ENCODE measurements at places on chromosomes 16 and 17.
A peak's percentile ranks its signal among the peaks of the same experiment; 100 is the strongest.

GRCh38 chr16:47045459-47045858 lies 72.0 kb upstream of the DNAJA2 start:
- DNase-seq, result no peak

DNA sequence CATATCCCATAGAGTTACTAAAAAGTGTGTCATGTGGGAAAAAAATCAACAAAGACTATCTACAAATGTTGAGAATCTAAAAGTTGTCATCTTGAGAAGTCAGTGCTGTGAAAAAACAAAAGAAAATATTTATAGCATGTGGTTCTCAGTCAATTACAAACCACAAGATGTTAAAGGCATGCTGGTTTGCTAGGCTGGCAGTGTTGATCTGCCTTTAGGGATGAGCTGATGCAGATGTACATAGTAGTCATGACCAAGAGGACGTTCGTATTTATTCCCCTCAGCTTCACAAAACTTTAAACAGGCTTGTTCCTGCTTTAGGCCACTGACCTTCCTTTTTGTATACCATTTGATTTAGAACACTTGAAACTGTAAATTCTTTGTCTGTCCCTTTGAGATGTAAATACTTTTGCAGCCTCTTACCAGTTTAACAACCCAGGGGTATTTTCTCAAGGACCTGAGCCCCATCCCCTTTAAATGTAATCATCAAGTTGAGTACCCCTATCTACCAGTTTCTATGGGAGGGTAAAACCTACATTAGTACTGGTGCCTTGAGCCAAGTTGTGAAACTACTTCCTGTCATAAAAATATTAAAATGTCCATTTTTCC lies 446.6 kb downstream of the KCNJ18 start:
- no peak for DNase-seq

GRCh38 chr16:73023752-73024570 lies 24.0 kb downstream of the ZFHX3 start:
- no peak for DNase-seq

DNA sequence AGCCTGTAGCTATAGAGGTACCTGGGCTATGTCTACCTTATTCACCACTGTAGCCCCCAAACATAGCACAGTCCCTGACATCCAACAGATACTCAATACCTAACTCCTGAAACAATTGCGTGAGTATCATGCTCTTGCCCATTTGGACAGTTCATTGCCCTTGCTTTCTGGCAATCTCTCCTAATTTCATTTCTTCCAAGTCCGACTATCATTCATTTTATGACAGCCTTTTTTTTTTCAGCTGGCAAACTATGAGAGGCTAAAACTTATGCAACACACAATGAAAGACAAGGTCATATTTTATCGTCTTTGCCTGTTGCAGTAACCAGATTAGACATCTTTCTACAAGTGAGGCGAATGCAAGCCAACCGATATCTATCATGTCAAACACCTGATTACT lies 169.2 kb downstream of the RBFOX1 start:
- no peak for DNase-seq

- DNase-seq, result no peak
These were observed 206.1 kb downstream of the HAPSTR1 start for GRCh38 chr16:9297437-9298113.

DNA sequence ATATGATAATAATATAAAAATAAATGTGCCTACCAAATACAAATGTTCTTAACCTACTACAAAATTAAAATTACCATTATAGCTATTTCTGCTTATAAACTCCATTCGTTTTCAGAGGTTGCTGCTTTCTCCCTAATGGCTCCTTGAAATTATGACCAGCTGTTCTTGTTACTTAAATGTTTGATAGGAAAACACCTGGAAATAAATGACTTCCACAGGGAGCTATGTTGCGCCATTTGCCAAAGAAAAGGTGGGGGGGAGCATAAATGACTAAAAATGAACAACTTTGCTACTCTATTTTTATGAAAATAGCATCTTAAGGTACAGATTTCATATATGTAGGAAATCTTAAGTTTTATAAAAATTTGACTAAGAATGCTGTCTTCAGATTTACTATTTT lies 157.5 kb upstream of the MON1B start:
- no peak for DNase-seq

DNA sequence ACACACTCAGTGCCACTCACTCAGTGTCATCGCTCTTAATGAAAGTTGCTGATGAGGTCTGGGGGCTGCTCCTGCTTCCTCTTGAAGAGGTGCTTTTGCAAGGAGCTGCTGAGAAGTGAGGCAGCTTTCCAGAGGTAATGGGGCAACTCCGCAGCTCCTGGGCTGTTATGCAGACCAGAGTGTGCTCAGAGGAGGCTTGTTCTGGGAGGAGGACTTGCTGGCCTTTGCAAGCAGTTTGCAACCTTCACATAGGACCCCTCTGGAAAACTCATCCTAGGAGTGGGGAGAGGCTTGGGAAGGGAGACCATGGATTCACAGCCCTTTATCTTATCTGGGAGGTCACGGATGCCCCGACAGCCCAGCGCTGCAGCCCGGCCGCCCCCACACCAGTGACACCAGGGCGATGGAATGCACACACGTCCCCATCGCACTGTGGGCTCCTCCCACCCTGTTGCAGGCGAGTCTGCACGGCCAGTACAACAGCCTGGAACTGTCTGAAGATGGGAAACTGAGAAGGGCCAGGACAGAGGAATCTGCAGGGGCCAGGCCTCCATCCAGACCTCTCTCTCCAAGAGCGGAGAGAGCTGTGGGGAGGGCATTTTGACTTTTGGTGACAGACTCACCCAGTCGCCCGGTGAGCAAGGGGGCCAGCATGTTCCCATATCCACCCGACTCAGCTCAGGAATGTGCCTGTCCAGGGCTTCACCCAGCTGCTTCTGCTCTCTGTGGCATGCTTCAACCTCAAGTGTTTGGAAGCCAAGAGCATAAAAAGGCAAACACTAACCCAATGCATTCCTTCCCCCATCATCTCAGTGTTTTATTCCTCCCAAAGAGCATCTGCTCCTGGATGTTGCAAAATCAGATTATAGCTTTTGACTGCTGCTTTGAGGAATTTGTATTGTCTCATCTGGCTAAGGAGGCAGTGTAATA lies 78.6 kb upstream of the ZNF469 start:
- DNase-seq, result no peak

- peak; percentile 33 for DNase-seq
These were observed 10.8 kb upstream of the HASPIN start for GRCh38 chr17:3712811-3713463.

DNA sequence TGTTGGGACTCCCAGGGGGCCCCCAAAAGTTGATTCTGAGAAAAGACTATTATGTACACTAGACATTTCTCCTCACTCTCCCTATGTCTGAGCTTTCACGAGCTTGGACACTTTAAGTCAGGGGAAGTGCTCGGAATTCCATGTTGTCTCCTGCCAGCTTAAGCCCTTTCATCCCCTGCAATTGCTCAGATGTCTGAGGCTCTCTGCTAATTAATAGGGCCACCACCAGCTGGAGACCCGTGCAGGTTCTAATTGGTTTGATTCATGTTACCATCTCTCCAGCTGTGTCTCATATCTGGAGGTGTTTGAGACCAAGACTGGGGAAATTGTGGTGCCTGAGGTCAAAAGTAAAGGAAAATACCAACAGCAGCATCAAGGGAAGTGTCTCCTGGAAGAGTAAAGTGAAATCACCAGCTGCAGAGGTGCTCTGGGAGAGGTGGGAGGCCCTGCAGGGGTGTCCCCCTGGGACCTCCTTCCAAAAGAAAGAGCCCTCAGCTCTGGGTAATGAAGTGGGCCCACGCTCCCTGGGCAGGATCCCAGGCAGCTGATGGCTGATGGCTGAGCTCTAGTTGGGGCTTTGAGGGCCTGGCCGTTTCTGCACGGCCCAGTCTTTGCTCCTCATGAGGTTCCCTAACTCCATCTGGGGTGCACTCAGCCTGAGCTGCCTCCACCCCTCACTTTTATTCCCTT lies 5.8 kb upstream of the UTS2R start:
- no peak for DNase-seq

DNA sequence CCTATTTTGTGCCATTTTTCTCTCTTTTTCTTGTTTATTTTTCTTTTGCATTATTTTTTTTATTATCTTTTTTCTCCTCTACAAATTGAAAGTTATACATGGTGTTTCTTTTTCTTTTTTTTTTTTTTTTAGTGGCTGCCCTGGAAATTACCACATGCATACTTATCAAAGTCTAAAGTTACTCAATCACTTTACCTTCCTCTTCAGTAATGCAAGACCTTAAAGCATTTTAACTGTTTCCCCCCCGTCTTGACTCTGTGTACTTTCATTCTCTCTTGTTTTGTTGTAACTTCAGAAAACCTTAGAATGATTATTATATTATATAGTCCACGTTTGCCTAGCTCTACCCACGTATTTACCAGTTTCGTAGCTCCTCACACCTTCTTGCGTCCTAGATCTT lies 33.3 kb upstream of the SMPD3 start:
- no peak for DNase-seq

DNA sequence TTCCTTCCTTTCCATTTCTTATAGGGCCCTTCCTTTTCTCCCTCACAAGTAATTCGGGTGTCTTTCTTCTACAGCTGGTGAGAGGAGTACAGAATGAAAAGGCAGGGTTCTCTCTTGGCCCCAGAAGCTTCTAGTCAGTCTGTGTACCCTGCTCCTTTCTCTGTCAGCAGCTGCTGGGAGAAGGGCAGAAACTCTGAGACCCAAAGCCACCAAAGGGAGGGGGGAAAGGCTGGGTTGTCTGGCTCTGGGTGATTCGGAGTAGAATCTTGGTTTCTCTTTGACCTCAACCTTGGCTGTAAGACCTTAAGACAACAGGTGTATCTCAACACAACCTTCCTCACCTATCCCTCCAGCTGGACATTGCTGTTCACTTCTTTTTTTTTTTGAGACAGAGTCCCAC lies 3.3 kb upstream of the NR1D1 start:
- no peak for DNase-seq

DNA sequence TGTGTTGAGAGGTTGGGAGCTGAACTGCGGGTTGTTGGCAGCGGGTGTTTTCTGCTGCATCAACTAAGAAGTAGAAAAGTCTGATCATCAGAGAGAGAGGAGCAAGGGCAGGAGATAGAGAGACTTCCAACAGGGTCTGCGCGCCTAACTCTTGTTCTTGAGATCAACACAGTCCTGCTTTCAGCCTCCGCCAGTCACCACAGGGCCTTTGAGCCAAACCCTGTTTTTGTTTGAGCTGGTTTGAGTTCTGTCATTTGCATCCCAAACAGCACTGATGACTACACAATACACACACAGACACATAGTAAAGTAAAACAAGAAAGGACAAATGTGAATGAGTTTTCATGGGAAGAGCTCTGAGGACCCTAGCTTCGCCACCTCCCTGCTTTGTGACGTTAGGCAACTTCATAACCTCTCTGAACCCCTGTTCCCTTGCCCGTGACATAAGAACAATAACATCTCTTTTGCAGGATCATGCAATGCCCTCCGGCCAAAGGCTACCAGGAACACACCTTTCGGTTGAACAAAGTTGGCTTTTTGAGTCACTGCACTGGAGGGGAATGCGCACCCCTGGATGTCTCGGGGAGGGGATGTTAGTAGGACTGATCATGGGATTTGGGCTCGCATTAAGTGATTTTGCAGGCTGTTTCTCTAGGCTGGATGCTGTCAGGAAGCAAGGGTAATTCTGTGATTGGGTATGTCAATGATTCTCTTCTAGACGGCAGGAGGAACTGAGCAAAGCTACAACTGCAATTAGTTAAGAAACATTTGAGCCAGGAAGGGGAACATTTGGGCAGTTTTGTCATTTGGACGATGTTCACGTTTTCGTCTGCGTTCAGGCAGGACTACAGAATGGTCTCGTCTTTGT lies 92.3 kb downstream of the C16orf78 start:
- DNase-seq, result no peak

DNA sequence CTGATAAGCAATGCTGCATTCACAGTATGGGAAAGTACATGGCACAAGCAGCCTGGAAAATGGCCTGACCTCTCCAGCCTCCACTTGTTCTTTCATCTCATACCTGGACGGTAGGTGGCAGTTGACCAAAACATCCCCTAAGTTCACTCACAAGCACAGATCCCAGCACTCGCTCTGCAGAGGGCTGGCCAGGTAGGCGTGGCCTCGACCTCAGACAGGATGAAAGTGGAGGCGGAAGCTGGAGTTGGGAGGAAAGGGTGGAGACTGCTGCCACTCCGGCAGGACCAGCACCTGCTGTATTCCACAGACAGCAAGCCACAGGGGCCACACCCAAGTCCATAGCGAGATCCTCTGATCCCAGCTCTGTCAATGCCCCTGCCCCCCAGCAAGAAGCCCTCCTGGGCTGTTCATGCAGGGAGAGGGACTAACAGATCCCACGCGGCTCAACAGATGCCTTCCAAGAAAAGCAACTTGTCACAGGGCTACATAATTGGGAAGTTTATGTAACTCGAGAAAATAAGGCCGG lies 31.3 kb downstream of the ZCCHC14 start:
- DNase-seq, result peak; percentile 29

DNA sequence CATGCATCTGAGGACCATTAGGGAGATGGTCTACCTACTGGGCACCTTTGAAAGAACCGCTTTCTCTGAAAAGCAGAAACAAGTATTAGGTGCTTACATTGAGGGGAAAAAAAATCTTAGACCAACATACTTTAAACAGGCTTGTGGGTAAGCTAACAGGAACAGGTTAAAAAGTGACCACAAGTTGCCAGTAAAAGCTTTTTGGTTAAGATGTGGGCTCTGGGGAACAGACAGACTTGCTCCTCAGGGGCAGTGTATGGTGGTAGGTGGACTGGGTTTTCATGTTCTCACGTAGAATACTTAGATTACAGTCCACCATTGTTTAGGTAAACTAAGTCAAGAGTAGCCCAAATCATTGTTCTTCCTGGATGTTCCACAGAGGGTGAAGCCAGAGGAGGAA lies 41.2 kb downstream of the REXO5 start:
- no peak for DNase-seq

All from CD4-positive, alpha-beta T cell treated with Interleukin-2 at 100 ng/mL for 4 hours (primary cell).